ENCODE measurements at places on chromosomes 5 and 9.

DNA sequence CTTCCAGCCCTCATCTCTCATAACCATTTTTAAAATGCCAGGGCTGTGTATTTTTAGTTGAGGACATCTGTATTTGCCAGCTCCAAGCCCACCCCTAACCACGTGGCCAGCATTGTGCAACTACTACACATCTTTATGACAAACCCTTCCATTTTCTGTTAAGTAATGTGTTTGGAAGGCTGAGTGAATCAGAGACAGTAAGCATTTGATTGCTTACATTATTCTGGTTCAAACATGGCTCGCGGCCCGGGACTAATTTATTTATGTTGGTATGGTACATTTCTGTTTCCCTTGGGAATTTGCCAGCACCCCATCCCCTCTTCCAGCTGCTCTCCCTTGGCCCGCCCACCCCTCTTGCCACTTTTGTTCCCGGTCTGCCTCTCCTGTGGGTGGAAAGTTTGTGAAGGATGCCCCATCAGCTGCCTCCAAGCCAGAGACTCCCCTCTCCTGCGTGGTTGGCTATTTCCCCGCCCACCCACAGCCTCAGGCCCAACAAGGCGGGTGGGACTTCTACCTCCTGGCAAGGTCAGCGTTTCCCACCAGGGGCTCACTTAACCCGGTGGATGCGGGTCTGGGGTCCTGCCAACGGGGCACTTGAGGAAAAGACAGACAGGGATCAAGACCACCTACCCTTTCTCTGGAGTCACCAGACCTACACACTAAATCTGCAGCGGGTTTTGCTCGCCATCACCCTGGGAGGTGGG, 162.2 kb downstream of the HSD17B3 start:
- peak; percentile 23 for DNase-seq

DNA sequence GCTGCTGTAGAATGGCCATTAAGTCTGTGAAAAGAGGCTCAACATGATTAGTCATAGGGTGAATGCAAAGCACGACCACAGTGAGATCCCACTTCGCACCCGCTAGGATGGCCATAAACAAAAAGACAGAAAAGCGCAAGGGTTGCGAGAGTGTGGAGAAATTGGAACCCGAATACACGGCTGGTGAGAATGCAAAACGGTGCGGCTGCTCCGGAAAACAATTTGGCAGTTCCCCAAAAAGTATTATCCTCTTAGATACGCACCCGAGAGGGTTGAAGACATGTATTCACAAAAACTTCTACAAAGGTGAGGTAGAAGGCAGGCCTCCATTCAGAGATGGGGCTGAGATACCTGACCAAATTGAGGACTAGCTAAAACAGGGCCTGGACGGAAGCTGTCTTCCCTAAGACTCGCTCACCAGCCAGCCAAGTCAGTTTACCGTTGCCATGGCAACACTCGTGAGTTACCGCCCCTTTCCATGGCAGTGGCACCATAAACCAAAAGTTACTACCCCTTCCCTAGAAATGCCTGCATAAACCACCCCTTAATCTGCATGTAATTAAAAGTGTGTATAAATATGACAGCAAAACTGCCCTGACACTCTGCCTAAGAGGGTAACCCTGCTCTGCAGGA, 726 bp upstream of the PSMB7 start:
- no peak for DNase-seq

DNA sequence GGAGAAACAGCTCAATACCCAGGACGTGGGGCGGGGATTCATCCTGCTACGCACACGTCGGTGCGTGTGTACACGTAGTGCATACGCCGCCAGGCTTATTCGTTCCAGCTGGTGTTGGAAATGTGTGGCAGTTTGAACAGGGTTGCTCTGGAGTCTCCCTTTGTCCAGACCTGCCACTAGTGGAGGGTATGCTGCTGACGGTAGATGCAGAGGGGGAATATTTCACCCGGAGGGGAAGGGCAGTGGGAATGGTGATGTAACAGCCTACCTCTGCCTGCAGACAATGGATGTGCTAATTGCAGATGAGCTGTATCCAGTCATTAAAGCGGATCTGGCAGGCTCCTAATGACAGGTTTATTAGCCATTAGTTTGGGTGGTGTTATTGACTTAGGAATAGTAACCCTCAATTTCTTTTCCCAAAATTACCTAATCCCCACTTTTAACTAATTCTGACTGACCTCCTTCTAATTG, 142.7 kb downstream of the PAX5 start:
- no peak for DNase-seq

- no peak for DNase-seq
Observed at GRCh38 chr9:79765466-79765865, 193.7 kb downstream of the TLE4 start.

- peak; percentile 58 for DNase-seq
Observed at GRCh38 chr9:114271556-114272510, 51.1 kb upstream of the ORM1 start.

GRCh38 chr5:84688566-84688965, 303.9 kb upstream of the EDIL3 start:
- DNase-seq = peak; percentile 9

DNA sequence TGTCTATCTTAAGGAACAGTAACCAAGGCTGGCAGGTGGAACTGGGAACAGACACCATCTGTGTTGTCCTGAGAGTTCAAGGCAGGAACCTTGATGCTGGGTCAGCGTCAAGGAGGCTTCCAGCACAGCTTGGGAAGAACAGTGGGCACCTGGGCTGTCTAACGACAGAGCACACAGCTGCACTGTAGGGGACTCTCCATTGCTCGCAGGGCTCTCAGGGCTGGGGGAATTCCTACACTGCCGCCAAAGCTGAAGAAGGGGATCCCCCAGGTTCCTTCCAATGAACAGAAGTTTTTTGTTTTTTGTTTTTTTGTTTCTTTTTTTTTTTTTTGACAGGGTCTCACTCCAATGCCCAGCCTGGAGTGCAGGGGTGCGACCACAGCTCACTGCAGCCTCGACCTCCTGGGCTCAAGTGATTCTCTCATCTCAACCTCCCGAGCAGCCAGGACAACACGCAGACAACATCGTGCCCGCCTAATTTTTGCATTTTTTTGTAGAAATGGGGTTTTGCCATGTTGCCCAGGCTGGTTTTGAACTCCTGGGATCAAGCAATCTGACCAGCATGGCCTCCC, 81.9 kb downstream of the PTPN3 start:
- DNase-seq = no peak

DNA sequence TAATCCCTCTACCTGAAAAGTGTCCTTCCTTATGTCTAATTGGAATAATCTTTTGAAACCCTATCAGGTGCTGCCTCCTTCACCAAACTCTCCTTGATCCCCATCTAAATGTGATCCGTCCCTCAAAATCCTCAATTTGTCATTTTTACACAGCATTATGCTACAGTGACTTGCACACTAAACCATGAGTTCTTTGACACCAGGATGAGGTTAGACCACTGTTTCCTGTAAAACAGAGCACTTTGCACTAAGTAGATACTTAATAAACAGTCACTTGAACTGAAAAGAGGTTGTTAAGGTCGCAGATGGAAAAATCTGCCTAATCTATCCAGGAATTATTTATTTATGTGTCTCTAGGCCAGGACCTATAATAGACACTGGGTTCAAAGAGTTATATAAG, 44.2 kb upstream of the TLX3 start:
- no peak for DNase-seq

GRCh38 chr5:120449501-120449900, 14.6 kb upstream of the PRR16 start:
- DNase-seq = peak; percentile 82

GRCh38 chr5:129639331-129639730, 108.6 kb upstream of the MINAR2 start:
- no peak for DNase-seq

DNA sequence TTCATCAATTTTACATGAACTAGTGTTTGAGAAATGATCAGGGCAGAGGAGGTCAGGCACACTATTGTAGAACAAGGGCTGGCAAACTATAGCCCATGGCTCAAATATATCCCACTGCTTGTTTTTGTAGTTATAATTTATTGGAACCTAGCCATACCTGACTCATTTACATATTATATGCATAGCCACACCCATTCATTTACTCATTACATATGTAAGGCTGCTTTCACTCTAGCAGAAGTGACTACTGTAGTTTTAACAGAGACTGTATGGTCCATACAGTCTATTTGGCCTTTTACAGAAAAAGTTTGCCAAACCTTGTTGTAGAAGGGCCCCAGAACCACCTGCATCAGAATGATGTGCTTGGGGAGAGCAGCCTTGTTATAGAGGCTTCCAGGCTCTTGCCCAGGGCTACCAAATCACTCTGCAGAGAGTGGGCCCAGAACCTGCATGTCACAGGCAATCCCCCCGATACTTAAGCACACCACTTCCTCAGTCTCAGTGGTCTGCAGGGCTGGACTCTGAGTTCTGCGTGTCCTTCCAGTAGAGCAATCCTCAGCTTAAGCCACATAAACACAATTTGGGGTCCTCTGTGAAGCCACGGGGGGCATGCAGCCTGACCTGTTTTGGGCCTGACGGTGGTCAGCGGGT, 6.7 kb downstream of the ANKS6 start:
- DNase-seq = no peak

DNA sequence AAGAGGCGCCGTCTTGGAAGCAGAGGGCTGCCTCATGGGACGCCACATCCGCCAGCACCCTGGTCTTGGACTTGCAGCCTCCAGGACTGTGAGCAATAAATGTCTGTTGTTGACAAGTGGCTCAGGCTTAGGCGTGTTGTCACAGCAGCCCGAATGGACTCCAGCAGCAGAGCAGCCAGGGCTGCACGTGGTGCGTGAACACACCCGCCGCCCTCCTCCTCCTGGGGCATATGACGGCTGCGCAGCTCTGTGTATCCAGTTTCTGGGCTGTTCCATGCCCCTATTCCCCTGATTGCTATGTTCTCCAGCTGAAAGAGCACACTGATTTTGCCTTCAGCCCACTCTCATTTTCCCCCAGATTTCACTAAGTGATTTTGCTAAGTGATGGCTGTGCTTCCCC, 36.0 kb upstream of the CLPTM1L start:
- no peak for DNase-seq

Data from lung microvascular endothelial cell (primary cell).